ENCODE measurements at places on chromosomes 16 and 17.

GRCh38 chr16:61421111-61421510, 615.1 kb downstream of the CDH8 start:
- ATAC-seq, result no peak

DNA sequence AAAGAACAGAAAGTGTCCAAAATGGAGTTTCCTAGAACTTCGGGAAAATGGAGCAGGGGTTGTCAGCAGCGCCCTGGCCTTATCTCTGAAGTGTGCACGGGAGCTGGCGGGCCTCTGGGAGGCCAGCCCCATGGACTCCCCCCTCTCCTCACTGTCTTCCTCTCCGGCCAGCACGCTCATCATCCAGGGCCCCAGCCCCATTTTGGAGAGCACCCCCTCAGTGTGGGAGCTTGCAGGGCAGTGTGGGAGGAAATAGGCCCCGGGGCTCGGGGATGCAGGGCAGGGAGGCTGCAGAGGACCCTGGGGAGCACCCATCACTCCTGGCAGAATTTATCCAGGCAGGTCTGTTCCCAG, 4.9 kb upstream of the PABPN1L start:
- ATAC-seq, result no peak

- ATAC-seq, result no peak
These were observed 247.8 kb upstream of the ERCC4 start for GRCh38 chr16:13672196-13672595.

DNA sequence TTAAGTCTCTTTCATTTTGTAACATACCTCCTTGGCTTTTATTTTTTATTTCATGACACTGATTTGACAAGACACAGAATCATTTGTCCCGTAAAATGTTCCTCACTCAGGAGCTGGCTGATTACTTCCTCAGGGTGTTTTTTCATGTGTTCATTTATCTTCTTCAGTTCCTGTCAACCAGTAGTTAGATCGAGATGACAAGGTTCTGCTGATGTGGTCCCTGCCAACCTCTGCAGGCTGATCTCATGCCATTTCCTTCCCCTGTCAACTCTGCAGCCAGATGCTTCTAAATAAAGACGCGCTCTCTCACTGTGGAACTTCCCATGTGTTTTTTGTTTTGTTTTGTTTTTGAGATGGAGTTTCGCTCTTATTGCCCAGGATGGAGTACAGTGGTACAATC, 8.1 kb upstream of the CXCL16 start:
- ATAC-seq, result no peak

- ATAC-seq, result peak; percentile 18
These were observed 206.1 kb upstream of the ZFHX3 start for GRCh38 chr16:73253922-73254480.

DNA sequence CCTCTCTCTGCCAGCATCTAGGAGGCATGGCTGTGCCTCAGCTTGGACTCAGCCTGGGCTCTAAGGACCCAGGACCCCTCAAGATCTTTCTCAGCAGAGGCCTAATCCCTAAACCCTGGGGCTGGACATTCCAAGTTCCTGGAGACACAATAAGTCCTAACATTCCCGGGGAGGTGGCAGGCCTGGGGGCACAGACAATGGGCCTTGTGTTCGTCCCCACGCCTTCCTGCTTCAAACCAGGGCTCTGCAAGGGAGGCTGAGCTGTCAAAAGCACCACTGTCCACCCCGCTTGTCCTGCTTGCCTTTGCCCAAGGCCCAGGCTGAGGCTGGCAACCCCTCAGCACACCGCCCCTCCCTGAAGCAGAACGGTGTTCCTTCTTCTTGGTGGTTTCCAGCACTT, 13.7 kb downstream of the SDK2 start:
- no peak for ATAC-seq

DNA sequence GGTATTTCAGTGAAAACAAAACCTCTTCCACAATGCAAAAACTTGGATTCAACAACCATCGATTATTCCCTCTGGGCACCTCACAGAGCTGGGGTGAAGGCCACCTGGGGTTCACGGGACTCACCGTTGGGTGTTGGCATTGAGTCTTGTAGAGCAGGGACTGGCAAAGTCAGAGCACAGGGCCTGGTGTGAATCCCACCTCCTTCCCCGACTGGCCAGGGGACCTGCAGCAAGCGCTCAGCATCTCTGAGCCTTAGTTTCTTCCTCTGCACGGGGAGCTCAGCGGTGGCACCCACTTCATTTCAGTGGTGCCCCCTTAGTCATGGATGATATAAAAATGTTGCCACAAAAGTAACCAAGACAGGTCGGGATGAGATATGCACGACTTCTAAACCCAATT, 100.4 kb downstream of the METRNL start:
- ATAC-seq, result no peak

Data from esophagus mucosa (tissue), 1 donor.